Memory B cell (primary cell): ENCODE measurements at places on chromosomes 2 and 18.
A peak's percentile ranks its signal among the peaks of the same experiment; 100 is the strongest.

DNA sequence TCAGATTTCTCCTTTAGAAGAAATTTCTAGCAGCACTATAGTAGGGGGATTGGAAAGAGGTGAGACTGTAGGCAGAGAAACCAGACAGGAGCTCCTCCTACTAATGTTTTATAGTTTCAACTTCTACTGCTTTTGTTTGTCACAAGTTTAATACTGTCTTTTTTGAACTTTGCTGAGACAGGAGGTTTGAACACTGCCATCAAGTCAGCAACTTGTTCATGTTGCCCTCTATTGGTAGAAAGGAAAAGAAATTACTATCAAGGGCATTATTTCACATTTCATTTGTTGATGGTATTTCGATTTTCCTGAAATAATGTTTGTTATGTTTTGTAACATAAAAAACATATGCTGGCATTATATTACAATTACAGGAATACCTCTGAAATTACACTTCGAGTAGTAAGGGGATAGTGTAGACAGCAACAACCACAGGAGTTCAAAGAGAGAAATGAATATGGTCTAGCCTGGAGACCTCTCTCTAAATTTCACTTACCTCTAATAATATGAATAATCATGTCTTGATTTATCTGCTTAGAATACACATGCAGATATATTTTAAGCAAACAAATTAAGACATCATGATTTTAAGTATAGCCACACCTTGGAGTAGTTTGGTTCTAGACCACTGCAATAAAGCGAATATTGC, 12.4 kb upstream of the CCDC88A start:
- DNase-seq = no peak

- DNase-seq = no peak
These were observed 28.6 kb downstream of the EPB41L3 start for GRCh38 chr18:5515011-5515784.

- DNase-seq = no peak
These were observed 10.1 kb downstream of the RAMP1 start for GRCh38 chr2:237869343-237870102.

DNA sequence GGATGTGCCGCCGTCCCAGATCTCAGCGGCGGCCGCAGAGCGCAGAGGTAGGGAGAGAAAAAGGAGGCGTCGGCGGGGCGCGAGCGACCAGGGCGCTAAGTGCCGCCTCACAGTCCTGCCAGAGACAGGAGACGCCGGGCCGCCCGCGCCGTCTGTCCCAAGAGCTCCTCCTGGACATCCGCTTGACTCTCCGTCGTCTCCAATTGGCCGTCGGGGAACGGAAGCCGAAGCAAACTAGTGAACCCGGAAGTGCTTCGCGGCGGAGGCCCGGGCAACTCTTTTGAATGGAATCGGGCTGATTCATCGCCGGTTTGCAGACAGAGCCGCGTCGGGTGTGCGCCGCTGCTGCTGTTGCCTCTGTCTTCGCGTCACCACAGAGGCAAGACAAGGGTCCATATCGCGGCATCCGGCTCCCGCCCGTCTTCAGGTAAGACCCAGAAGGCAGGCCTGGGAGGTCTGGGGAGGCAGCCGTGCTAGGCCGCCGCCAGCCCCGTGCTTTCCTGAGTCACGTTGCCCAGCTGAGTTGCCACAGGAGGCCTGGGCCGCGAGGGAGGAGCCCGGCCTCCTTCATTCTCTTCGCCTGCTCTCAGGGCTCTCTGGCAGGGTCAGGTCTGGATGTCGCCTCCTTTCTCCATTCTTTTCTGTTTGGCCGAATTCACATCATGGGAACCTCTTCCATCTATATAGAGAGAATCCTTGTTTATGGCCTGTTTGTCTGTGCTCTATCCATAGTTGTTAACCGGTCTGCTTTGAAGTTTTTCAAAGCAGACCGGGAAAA, at the start of gene PSMD14:
Gene PSMD14 (plus strand): TSS at position 248 of the 778 bp plus-strand sequence. CDS start 10,401 bp downstream, outside the sequence.
- peak; percentile 74 for DNase-seq

- DNase-seq = no peak
These were observed 4.9 kb downstream of the SMC6 start for GRCh38 chr2:17748745-17749144.

- no peak for DNase-seq
These were observed 20.3 kb downstream of the SALL3 start for GRCh38 chr18:78999939-79000338.

DNA sequence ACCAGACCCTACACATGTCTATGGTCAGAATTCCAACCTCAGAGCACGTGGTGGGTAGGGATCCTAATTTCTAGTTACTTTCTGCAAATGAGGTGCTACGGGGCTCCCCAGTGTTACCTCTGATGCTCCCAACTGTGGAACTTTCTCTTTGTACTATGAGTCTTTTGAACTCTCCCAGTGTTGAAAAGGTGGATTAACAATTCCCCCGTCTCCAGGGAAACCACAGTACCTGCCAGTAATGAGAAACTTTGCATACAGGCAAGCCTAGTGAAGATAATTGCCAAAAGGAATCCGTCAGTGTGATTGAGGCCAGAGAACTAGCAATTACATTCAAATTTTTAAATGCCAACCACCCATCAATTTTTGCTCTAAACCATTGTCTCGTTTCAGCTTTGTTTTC, 129.0 kb upstream of the FOSL2 start:
- no peak for DNase-seq

DNA sequence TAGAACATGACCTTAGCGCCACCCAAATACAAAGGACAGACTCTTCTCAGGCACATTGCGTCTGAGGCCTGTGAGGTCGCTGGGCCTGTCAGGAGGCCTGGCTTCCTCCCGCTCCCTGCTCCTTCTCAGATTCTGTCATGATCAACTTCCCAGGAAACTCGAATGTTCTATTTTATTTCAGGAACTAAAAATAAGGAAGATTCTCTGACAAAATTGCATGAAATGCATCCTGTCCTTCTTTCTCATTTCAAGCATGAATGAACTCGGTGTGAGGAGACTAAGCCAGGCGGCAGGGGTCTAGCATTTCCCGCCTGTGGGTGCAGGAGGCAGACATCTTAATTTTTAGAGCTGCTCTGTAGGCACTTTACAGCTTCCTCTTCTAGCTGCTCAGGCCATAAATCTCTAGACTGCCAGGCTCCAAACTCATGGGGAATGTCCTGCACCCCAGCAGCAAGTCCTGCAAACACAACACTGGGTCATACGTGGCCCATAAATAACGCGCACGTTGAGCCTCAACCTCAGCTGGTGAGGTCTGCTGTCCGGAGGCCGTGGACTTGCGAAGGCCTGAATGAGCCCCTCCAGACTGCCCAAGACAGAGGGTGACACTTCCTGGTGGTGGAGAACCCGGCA, 109.7 kb upstream of the ZNF236 start:
- no peak for DNase-seq

DNA sequence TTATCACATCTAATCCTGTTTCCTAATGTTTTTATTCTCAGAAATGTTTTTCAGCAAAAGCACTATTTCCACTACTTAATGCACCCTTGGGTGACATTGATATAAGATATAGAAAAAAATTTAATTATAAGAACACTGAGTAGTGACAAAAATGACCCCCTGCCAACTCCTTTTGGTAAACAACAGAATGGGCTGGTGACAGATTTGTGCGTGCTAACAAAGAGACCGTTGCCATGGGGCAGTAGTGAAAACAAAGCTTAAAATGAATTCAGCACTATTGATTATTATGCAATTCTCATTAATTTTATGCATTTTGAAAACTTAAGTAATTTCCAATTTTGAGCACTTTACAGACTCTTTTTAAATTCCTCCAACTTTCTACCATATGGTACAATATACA, 33.1 kb downstream of the RDH14 start:
- DNase-seq = no peak

DNA sequence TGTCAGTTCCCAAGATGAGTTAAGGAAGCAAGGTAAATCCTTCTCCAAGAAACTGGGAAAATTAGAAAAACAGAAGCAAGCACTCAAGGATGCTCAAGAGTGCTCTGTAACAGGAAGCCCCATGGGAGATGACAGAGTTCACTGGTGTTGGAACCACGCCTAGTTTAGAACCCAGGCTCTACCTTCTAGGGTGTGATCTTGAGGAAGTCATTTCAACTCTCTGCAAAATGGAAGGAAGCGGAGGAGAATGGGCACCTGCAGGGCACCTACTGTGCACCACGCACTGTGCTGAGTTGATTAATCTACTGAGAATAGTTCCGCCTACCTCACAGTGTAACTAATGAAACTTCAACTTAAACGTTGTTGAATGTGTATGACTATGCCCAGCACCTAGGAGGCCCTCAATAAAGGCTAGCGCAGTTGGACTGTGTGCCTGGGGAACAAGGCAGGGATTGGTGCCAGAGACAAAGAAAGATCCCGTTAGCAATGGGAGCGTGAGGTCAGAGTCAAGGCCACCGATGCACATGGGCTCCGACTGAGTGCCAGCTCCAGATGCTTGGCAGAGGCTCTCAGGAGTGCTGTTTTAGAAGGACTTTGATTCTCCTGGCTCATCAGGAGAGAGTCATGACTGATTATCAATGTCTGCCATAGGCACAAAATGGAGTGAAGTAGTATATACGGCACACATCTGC, 93.7 kb downstream of the MAPK4 start:
- DNase-seq = no peak

DNA sequence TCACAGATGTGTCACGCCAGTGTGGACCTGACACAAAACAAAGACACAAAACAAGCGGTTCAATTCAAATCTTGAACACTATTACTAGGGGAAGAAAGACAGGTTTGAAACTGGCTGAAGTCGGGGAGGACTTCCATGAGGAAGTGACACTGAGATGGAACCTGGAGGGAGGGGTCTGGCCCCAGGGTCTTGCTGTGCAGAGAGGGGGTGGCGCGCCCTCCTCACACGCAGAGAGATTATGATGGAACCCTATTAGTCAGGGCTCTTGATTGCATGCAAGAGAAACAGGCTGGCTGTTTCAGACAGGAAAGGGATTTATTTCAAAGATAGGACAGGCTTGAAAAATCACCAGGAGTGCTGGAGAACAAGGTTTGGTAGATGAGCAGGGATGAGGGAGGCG, 363.6 kb upstream of the HS6ST1 start:
- no peak for DNase-seq

GRCh38 chr2:103268841-103269498, 507.1 kb downstream of the TMEM182 start:
- no peak for DNase-seq

DNA sequence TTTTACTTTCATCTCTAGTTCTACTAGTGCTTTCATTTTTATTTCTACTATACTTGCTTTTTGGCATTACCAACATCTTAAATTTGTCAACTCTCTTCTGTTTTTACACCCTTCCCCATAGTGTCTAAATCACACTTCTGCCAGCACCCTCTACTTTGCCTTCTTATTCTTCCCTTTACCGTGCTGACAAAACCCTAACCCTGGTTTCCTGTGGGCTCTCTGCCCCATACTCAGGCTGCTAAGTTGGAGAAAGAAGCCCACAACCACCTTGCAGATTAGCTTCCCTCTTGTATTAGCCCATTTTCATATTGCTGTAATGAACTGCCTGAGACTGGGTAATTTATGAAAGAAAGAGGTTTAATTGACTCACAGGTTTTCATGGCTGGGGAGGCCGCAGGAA, 24.8 kb downstream of the GIGYF2 start:
- DNase-seq = no peak

- no peak for DNase-seq
These were observed 777.6 kb upstream of the SOX11 start for GRCh38 chr2:4914551-4914950.

- DNase-seq = no peak
These were observed 7.2 kb downstream of the BBS5 start for GRCh38 chr2:169486487-169486886.

GRCh38 chr2:112335600-112335999, 60.2 kb downstream of the ZC3H6 start:
- DNase-seq = no peak

- DNase-seq = peak; percentile 70
These were observed at the start of gene SMAD2 for GRCh38 chr18:47930199-47930930. TSS of gene SMAD2 (minus strand) at chr18:47930659. CDS start at chr18:47896756, 33,903 bp downstream.

- no peak for DNase-seq
These were observed 69.1 kb downstream of the PHLPP1 start for GRCh38 chr18:62784338-62784965.

GRCh38 chr2:55114597-55114996, 64.3 kb upstream of the RTN4 start:
- no peak for DNase-seq

DNA sequence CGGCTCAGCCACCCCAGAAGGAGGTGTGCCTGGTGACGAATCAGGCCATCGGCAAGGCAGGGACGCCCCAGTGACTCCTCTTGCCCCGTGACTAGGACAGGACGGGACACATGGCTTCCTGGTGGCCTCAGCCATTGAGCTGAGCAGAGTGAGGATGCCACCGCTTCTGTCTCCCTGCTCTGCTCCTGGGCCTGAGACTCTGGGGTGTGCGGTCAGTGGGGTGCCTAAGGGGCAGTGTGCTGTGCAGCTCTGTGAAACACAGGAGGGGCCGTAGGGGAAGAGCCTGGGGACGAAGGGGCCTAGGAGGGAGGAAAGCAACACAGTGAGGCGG, 24.3 kb downstream of the IGFBP5 start:
- no peak for DNase-seq

GRCh38 chr2:129347486-129348217, 631.8 kb upstream of the RAB6C start:
- no peak for DNase-seq

- peak; percentile 24 for DNase-seq
These were observed 29.6 kb downstream of the MCEE start for GRCh38 chr2:71100195-71100964.

GRCh38 chr2:212021947-212022346, 516.7 kb downstream of the ERBB4 start:
- DNase-seq = no peak

DNA sequence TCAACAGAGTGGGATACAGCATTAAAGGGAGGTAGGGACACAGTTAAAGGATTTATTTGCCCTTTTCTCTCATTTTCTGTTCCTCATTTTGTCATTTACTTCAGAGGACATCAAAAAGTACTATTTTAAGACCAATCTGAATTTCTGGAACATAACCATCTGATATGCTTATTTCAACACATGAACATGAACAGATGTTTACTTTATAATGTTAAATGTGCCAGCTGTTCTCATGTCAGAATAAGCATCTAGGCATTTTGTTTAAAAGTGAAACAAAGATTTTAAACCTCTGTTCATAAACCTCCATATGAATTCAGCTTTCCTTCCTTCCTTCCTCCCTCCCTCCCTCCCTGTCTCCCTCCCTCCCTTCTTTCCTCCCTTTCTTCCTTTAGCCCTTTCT, 677.7 kb downstream of the CNTNAP5 start:
- no peak for DNase-seq

GRCh38 chr2:148122788-148123187, 101.9 kb downstream of the MBD5 start:
- DNase-seq = no peak

DNA sequence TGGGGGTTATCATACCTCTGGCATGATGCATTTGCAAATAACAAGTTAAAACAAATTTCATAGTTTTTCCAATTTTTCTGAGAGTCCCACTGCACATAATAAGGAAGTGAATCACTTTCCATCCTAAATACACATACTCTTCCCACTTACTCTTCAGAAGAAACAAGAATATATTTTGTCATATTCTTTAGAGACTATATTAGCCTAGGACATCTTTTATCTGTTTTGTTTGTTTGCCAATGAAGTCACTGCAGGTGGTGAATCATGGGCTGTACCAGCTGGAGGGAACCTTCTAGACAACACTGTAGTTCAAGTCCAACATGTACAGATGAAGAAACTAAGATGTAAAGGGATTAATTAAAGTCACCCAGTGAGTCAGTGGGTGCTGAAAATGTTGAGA, 116.8 kb downstream of the XIRP2 start:
- no peak for DNase-seq
